ENCODE measurements at places on chromosomes 4 and X.

DNA sequence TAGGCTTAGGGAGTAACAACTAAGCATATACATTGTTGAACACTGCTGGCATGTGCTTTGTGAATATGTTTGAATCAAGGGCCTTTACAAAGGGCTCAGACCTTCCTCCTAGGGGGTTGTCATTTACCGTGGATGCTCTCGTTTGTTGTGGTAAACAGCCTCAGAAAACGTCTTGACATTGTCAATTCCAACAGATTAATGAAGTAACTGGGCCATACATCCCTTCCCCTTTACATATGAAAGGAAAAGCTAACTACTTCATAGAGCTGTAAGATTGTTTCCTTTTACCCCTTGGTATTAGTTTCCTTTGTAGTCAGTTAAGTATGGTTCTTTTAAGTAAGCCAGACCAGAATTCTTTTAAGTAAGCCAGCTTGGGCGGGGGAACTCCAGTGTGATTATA lies 42.9 kb downstream of the FAT4 start:
- no peak for DNase-seq

GRCh38 chr4:184825141-184825895 lies 450 bp downstream of the ACSL1 start:
- DNase-seq = no peak

DNA sequence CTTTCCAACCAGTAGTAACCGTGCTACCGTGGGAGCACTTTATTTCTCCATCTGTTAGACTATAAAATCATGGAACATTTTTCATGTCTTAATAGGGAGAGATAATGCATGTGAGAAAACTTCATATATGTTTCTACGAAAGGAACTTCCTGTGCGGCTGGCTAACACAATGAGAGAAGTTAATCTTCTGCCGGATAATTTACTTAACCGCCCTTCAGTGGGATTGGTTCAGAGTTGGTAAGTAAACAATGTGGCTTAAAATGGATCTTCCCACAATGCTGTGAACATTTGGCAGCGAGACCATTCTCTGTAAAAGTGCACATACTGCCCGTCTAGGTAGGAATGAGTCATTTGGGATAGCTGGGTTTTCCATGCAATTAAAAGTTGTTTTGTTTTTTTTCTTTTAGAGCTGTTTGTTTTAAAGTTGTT lies 29.6 kb downstream of the PDK3 start:
- peak; percentile 41 for DNase-seq

- no peak for DNase-seq
These were observed 61.8 kb upstream of the CITED1 start for GRCh38 chrX:72367516-72367915.

GRCh38 chrX:13121020-13121555 lies 76.7 kb upstream of the FAM9C start:
- DNase-seq = no peak

- DNase-seq = no peak
These were observed 287.8 kb downstream of the RAPGEF2 start for GRCh38 chr4:159390648-159391047.

- no peak for DNase-seq
These were observed 501.1 kb downstream of the KCNIP4 start for GRCh38 chr4:21447301-21448054.

DNA sequence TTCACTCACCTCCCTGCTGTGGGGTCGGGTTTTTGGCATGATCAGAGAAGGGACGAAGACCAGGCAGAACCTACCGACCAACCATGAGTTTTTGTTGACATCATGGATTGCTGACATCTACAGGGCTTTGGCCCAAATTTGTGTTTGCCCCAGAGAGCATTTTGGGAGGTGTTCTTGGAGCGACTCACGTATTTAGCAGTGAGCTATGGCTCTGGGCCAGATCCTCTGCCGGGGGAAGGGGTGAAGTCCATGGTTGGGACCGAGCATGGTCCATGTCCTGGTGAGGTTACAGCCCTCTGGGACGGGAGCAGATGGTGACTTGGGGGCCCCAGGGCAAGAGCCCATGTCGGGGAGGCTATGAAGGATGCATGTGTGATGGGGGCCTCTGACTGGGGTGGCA lies 17.4 kb downstream of the SORCS2 start:
- no peak for DNase-seq

- DNase-seq = peak; percentile 71
These were observed 163.1 kb downstream of the SMARCA1 start for GRCh38 chrX:129360175-129360574.

DNA sequence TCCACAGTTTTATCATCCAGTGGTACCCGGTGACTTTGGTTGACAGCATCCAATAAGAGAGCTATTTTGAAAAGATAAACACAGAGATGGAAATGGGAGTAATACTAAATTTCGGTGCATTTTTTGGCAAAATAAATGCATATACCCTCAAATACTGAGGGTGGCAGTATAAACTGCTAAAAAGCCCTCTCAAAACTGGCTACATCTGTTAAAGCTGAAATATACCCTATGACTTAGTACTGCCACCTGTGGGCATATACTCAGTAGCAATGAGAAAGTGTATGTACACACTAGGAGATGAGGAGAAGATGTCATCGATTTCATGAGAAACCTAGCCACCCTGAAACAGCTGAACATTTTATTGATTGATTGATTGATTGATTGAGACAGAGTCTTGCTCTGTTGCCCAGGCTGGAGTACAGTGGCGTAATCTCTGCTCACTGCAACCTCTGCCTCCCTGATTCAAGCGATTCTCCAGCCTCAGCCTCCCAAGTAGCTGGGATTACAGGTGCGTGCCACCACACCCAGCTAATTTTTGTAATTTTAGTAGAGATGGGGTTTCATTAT lies 12.2 kb upstream of the TMEM128 start:
- DNase-seq = no peak

GRCh38 chr4:53321151-53321983 lies 44.5 kb downstream of the SCFD2 start:
- DNase-seq = no peak

- DNase-seq = no peak
These were observed 111.6 kb downstream of the MAGEB17 start for GRCh38 chrX:16278927-16279326.

GRCh38 chr4:133263104-133263503 lies 114.0 kb downstream of the PCDH10 start:
- no peak for DNase-seq

GRCh38 chr4:150938417-150938816 lies 76.7 kb downstream of the LRBA start:
- DNase-seq = no peak

- no peak for DNase-seq
These were observed 212.8 kb downstream of the SPANXN3 start for GRCh38 chrX:143304518-143304917.

- DNase-seq = peak; percentile 50
These were observed 28.1 kb downstream of the SMIM43 start for GRCh38 chr4:121736735-121737351.

DNA sequence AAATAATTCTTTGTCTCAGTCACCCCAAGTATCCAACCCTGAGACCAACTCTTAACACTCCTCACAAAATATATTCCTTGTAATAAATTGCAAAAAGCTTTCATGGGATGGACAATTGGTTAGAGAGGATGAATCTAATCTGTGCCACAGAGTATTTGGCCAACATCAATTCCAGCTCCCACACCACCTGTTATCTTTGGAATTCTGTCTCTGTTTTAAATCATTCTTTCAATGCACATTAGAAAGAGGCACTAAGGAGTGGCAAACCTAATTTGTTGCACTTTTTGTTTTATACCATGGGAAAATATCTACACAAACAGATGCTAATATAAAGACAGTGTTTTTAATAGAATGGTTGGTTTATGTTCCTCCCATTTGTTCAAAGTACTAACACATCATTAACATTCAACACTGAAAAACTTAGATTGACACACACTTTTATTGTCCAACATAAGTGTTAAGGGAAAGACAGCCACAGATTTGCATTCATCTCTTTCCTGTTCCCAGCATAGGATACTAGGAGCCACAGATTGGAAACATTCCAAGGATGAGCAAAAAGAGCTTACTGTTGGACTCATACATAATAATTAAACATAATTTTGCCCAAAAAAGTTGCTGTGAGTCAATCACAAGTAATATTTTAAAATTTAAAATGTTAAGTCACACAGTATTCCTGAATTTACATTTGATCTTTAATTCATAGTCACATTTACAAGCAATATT lies 116.4 kb downstream of the PPA2 start:
- no peak for DNase-seq

DNA sequence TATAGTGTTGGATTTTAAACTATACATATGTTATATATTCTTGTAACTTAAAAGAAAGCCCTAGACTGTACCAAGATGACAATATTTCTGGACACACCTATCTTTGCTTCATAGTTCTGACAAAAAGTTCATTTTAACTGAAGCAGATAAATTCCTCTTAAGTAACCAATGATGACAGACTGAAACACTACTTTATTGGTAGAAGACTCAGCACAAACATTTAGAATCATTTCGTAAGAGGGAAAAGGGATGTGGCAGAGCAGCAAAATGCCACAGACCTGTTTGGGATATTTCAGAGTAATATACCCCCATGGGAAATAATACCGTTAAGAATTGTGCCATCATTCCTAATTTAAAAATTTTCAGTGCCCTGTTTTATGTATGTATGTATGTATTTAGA lies 56.2 kb downstream of the APOO start:
- no peak for DNase-seq

GRCh38 chrX:107970073-107970472 lies 12.1 kb downstream of the TEX13B start:
- DNase-seq = no peak

DNA sequence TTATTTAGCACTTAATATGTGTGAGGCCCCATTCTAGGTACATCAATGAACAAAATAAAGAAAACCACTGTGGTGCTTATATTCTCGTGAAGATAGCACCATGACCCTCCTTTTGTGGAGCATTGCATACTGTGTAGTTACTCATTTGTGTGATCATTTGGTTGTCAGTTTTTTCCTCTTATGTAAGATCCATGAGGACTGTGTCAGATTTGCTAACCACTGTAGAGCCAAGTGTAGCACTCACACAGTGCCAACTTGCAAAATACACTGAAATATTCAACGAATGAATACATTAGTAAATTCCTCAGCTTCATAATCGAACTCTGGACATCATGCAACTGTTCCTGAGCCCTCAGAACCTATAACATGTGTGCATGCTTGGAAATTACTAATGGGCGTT lies 29.5 kb upstream of the SETD7 start:
- no peak for DNase-seq

DNA sequence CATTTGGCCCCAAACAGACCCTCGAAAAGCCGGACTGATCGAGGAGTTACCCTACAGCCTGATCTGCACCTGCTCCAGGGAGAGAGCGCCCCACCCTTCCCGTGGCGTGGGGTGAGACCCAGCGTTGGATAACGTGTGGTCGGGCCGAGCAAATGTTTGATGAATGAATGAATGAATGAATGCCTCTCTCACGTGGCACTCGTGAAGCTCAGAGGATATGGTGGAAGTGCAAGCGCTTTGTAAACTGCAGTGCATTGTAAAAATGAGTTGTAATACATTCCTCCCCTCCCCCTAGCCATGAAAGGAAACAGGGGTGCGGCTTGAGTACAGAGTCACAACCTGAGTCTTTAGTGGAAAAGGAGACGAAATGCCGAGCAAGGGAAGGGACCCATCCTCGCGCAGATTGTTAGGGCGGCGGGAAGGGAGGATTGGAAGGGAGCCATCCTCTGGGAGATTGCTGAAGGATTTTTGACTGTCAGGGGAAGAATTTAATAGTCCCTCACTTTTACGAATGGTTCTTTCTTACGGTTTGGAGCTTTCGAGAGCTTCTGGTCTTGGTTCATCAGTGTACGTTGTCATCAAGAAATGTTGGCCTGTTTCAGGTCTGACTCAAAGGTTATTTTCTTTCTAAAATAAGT lies 772 bp upstream of the FBXW7 start:
- peak; percentile 17 for DNase-seq

GRCh38 chr4:89823416-89823815 lies 13.5 kb downstream of the SNCA start:
- DNase-seq = no peak

Data from NCI-H460 (cell line).